ENCODE measurements at places on chromosomes 6 and 20.

- DNase-seq, result no peak
These were observed 109.4 kb upstream of the ARMC2 start for GRCh38 chr6:108738684-108739416.

- no peak for DNase-seq
These were observed 584 bp downstream of the PTK7 start for GRCh38 chr6:43076464-43077332.

GRCh38 chr6:4762294-4762693, 13.9 kb upstream of the CDYL start:
- no peak for DNase-seq

GRCh38 chr20:46606817-46607190, 44.5 kb downstream of the SLC13A3 start:
- no peak for DNase-seq

GRCh38 chr6:63517221-63517620, 55.1 kb upstream of the LOC128125822 start:
- no peak for DNase-seq

DNA sequence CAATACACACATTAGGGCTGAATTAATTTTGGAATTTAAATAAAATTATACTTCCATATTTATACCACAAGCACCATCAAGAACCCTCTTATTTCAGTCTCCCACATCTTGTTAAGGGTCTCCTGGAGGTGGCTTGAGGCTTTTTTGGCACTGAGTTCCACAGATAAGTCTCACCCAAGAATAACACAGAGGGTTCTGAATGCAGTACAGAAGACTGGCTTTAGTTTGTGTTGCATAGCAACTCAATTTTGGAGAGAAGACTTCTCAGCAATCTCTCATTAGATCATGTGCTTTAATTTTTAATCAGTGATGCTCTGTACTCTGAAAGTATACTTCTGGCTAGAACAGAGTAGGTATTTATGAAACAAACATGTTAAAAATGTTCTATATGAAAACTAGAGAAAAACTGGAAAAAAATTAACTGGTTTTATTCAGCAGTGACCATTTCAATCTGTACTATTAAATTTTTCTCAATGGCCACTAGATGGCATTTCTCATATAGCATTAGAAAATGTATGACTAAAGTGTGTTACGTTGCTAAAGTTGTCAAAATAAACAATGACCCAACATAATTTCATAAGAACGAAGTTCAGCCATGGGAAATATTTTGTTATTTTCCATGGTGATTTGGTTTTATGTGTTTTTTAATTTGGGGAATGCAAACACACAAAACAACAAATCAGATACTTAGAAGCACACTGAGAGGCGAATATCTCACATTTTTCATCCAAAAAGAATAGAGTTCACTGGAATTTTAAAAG, 32.7 kb upstream of the MAP7 start:
- DNase-seq, result no peak

DNA sequence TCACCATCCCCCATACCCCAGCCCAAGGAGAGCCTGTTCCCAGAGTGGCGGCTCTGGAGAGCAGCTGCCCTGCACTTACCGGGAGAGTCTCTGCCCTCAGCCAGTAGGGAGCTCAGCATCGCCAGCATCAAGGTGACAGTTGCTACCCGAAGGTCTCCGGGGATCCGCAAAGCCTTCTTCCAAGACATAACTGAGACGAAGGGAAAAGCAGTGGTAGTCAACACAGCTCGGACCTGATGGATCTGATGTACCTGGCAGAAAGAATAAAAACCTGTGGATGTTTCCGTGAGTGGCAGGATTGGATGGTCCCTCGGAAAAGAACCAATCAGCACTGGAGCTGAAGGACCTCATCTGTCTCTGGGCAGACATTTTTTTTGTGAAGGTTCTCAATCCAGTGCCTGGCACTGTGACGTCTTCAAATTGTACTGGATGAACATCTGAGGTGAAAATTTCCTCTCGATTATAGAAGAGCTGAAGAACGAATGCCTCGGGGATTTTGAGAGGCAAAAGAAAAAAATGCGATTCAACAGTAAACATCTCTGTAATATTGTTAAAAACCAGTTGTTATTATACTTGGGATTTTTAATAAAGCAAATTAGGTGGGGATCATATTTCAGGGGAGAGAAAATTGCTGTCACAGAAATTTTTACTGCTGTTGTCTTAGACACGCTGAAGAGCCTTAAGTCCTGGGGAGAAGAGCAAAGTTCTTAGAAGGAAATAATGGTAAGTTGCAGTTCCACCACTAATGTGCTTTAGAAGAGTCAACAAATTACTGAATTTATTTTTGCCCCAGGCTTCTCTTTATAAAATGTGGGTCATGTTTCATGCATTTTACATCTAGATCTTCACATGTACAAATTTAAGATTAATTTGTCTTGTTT, at the start of gene HLA-DQB1:
Gene HLA-DQB1 (minus strand): TSS at position 238 of the 881 bp plus-strand sequence. CDS start 50 bp downstream, at position 188.
- DNase-seq, result peak; percentile 13

- no peak for DNase-seq
These were observed 6.6 kb upstream of the SERPINB9 start for GRCh38 chr6:2909718-2910117.

DNA sequence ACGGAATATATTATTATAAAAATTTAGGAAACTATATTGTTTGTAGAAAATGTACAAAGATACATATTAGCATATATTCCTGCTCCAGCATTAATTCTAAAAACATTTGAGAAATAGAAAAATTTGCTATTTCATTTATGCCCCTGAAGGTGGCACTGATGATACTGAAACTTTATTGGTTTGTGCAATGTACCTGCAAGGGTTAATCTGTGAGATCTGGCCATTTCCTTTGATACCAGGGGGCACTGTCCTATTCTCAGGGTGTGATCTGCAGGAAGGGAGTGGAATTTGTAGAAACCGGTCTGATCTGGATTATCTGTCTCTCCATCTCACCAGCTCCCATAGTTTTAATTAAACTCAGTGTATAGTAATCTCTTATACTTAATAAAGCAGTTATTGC, 625.1 kb upstream of the IMPG1 start:
- no peak for DNase-seq

- peak; percentile 69 for DNase-seq
These were observed 41.1 kb upstream of the PTGIS start for GRCh38 chr20:49608752-49609670.

DNA sequence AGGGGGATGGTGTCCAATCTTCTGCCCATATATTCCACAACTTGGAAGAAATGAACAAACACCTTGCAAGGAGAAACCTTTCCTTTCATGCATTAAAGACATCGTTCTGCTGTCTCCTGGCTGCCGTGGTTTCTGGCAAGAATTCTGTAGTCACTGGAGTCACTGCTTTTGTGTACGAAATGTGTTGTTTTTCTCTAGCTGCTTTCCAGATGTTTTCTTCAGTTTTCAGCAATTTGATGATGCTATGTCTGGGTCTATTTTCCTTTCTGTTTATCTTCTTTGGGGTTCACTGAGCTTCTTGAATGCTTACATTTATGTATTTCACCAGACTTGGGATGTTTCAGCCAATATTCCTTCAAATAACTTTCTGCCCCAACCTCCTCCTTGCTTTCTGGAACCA, 40.6 kb upstream of the SLCO4A1 start:
- no peak for DNase-seq

DNA sequence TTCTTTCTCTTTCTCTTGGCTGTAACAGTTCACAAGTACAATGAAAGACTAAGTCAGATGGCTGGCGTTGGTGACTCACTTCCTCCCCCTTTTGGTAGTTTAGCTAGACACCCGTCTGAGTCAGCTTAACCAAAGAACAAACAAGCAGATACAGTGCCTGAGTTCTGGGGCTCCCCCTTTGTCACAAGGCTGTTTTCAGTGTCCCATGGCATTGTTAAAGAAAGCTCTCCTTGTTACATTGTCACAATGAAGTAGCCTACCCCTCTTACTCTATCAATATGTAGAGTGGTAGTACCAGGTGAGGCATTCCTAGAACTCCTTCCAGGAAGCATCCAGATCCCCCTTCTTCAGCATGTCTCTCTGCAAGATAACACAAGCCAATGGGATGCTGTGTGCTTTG, 38.6 kb downstream of the KIAA0408 start:
- peak; percentile 55 for DNase-seq

DNA sequence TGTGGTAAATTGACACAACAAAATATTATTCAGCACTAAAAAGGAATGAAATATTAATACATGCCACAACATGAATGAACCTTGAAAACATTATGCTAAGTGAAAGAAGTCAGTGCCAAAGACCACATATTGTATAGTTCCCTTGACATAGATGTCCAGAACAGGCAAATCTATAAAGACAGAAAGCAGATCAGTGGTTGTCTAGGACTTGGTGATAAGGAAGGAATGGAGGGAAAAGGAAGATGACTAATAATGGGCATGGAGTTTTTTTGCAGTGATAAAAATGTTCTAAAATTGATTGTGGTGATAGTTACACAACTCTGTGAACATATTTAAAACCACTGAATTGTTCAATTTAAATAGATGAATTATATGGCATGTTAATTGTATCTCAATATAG, 32.5 kb downstream of the TBX18 start:
- no peak for DNase-seq
